ENCODE measurements at places on chromosomes 11 and 22. TPM values are rescaled to one million over a fixed set of nuclear protein-coding genes. Genes with fewer than 3 reads are reported as not detected.

- no peak for DNase-seq
These were observed 34.0 kb downstream of the SLCO2B1 start for GRCh38 chr11:75184757-75185425.

- no peak for DNase-seq
These were observed 5.8 kb upstream of the CELF1 start for GRCh38 chr11:47558695-47559094.

- no peak for DNase-seq
These were observed 8.4 kb upstream of the NAV2 start for GRCh38 chr11:19704213-19704612.

- DNase-seq = no peak
These were observed 196.4 kb downstream of the DBX1 start for GRCh38 chr11:19963697-19964387.

GRCh38 chr22:32327066-32327465 is 30.6 kb upstream of the RFPL3 start:
- peak; percentile 22 for DNase-seq

DNA sequence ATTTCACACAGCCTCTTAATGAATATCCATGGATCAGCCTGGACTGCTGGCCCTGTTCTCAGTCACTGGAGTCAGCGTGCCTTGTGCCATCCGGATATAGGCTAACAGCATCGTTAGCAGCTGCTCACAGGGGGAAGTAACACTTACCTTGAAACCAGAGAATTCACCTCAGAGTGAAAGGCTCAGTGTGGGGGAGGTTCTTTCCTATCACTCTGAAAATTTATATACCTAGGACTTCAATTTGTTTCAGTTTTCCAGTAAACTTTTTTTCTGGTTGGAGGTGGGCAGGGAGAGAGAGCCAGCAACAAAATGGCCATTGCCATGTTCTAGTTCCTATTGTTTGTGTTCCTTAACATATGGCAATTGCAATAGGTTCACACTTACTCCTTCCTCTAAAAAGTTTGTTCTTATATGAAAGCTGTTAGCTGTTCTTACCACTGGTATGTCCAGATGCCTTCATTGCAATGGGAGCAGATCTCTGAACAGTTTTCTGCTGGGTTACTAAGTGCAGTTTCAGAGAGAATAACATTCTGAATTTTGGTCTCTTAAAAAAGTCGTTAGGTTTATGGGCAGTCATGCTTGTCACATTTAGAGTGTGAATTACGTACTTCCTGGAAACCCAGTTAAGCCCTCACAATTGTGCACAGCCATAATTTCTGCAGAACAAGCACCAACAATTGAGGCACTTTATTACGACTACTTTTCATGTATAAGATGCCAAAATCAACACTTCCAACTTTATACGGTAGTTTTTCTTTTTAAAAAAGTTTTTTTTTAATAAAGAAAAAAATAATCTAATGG is 247.6 kb downstream of the CADM1 start:
- DNase-seq = no peak

DNA sequence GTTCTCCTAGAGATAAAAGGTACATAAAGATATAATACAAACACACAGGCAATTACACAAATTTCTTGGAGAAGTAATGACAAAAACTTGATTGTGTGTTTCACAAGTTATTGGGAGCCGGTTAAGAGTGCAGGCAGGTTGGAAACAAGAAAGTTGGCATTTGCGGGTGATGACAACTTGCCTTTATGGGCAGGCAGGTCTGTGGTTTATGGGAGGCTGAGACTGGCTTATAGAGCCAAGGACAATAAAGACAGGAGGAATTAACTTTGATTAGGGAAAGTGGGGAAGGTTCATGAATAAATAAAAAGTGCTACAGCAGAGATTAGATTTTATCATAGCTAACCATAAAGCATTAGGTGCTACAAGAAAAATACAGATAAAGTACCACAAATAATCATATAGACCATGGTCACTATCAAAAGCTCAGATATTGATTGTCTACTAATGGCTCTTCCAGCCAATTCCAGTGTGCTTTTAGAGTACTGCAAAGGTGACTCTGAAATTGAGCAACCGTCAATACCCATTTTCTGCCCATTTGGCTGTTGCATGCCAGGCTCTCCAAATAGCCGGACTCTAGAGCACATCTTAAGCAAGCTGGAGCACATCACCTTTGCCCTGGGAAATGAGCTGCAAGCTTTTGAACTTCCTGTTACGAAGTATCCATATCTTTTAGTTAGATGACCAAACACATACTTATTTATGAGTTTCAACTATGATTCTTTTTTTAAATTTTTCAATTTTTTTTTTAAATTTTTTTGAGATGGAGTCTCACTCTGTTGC is 33.9 kb upstream of the GAB2 start:
- no peak for DNase-seq

DNA sequence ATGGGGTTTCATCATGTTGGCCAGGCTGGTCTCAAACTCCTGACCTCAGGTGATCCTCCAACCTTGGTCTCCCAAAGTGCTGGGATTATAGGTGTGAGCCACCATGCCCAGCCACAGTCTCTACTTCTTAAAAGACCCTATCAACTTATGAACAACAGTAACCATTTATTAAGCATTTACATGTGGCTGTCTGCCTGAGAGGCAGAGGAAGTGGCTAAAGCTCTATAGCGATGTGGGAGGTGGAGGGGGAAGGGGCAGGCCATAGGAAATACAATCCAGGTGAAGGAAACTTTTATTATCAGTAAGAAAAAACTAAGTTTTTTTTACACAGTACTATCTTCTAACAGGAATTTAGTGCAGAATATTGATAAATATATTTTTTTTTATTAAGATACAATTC is 87.8 kb upstream of the PHOX2A start:
- no peak for DNase-seq

- DNase-seq = no peak
These were observed 62.1 kb downstream of the RBFOX2 start for GRCh38 chr22:35966314-35967045.

GRCh38 chr22:29359469-29359868 is 28.9 kb downstream of the AP1B1 start:
- DNase-seq = peak; percentile 57

- no peak for DNase-seq
These were observed 13.7 kb downstream of the COA4 start for GRCh38 chr11:73862986-73863385.

GRCh38 chr22:38834215-38834953 is 9.4 kb downstream of the NPTXR start:
- DNase-seq = peak; percentile 12

GRCh38 chr11:4118107-4118506 is 23.5 kb downstream of the RRM1 start:
- DNase-seq = no peak

GRCh38 chr11:66282468-66283455 is 4.8 kb downstream of the CNIH2 start:
- peak; percentile 100 for DNase-seq

DNA sequence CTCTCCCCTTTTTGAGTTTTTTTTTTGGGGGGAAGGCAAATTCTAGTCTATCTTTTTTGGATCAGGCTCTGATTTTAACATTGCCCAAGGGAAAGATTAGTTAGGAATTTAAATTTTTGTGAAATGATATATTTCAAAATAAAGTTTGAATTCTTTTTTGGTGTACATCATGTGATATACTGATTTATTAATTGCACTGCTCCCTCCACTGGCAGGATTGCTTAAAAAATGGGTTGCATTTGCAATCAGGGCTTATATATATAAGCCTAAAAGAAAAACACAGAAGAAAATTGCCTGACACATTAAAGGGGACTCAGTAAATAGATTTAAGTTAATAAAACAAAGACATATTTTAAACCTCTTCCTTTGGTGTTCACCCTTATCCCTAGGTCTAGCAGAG is 1.2 kb downstream of the DYNC2H1 start:
- DNase-seq = no peak

GRCh38 chr11:77267962-77268361 is 33.5 kb downstream of the GDPD4 start:
- no peak for DNase-seq

- DNase-seq = no peak
These were observed 1.6 kb downstream of the HRAS start for GRCh38 chr11:533586-534395.

- DNase-seq = peak; percentile 70
These were observed 30.9 kb upstream of the CARS1 start for GRCh38 chr11:3087821-3088800.

- DNase-seq = no peak
These were observed 136.4 kb downstream of the CCDC81 start for GRCh38 chr11:86511086-86511551.

- DNase-seq = peak; percentile 8
These were observed 18.8 kb downstream of the IFITM10 start for GRCh38 chr11:1731451-1732059.

- no peak for DNase-seq
These were observed 30.5 kb downstream of the CHKA start for GRCh38 chr11:68090706-68091105.

DNA sequence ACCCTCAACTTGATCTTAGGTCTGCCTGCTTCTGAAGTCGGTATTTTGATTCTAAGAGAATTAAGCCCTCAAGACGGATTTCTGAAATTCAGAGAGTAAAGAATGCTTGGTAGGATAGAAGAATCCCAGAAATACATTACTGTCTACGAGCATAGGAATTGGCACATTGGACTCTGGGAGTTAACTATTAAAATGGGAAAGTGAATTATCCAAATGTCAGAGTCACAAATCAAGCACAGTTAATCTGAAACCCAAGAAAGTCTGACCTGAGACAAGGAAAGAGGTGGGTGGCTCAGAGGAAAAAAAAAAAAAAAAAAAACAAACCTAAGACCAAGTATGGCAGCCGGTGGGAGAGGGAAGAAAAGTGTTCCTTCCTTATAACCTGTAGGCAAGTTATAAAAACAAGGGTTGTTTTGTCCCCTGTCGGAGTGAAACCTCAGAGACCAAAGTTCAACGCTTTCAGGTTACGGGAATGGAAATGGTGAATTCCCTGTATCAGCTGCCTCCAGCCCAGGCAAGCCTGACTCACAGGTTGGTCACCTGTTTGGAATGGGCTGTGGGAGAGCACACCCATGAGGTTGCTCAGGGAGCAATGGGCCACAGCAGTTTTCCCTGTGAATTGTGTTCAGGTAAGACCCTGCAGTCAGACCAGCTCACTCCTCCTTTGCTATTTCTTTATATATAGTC is 139.0 kb downstream of the ETS1 start:
- no peak for DNase-seq

DNA sequence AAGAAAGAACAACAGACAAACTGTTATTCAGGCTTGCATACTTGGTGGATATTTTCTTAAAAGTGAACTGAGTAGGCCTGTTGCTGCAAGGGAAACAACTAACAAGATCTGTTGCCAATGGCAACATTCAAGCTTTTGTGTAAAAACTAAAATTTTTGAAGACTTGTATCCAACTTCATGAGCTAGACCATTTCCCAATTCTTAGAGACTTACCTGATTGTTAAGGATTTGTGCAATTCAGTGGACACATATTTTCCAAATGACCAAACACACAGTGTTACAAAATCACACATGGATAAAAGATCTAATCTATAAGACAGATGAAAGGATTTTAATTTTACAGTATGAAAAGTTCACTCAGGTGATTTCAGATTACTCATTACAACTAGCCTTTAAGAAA is 564.1 kb downstream of the CNTN5 start:
- DNase-seq = no peak

DNA sequence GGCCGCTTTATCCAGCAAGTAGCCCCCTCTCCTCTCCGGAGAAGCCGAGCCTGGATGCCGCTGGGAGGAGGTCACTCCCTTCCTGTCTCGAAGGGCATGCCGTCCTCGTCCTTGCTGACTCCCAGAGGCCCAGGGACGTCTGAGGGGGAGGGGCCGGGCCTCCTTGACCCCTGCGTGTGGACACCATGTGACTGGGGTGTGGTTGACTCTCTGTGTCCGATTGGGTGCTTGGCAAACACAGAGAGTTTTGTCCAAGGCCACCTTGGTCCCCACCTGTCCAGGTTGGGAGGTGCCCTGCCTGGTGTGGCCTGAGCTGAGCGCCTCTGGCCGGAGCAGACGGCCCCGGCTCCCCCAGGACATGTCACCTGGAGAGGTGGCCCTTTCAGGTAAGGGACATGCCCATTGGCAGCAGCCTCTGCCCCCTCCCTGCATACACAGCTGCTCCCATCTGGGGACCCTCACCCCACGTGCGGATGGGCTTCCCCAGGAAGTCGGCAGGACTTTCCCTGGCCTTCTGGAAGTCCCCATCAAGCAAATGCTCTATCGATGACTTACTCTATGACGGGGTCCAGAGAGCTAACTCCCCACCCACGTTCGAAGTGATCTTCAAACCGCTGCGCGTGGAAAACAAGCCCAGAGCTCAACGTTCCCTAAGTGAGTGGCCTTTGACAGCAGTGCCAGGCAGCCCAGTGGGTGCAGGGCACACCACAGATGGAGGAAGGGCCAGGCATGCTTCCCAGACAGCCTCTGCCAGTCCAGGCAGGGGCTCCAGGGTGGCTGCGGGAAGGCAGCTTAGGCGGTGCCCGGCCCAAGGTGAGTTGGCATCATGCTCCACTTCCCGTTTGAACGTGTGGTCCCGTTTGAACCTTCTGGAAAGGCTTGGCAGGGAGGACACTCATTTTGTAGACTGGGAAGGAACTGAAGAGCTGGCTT is at the start of gene SMIM38:
Gene SMIM38, plus strand, starts transcription at position 634 of the 933 bp plus-strand sequence. CDS start 1,912 bp downstream, outside the sequence.
- DNase-seq = no peak

GRCh38 chr22:36368359-36368983 is 19.3 kb downstream of the MYH9 start:
- no peak for DNase-seq

GRCh38 chr22:29798318-29798717 is 31.1 kb downstream of the UQCR10 start:
- no peak for DNase-seq

DNA sequence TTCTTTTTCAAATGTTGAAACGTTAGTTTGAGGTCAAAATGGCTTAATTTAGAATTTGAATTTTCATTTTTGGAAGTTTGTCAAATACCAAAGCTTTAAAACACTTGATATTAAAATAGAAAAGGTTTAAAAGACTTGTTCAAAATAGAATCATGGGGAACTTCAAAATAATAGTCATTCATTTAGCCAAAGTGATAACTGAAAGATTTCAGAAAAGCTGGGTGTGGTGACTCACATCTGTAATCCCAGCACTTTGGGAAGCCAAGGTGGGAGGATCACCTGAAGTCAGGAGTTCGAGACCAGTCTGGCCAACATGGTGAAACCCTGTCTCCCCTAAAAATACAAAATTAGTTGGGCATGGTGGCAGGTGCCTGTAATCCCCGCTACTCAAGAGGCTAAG is 10.9 kb downstream of the GSTP1 start:
- DNase-seq = no peak

- no peak for DNase-seq
These were observed 6.1 kb downstream of the PLEKHA7 start for GRCh38 chr11:17008099-17008498.

LTO1 gene
- 20.7 TPM for total RNA-seq

SYVN1 gene
- 50.2 TPM for total RNA-seq

ACRV1 gene
- not detected for total RNA-seq

OR8A1 gene
- not detected for total RNA-seq

NFAM1 gene
- 5.3 TPM for total RNA-seq

CARNS1 gene
- total RNA-seq = 9.3 TPM

WT1 gene
- total RNA-seq = 0.87 TPM

MMP11 gene
- total RNA-seq = 1.3 TPM

BBOX1 gene
- total RNA-seq = 0.45 TPM

ARHGAP42 gene
- 15.8 TPM for total RNA-seq

PNPLA3 gene
- not detected for total RNA-seq

YPEL1 gene
- total RNA-seq = 9.1 TPM

MUC5AC gene
- not detected for total RNA-seq

MMP8 gene
- 0.60 TPM for total RNA-seq

NF2 gene
- 35.6 TPM for total RNA-seq

KCNQ1 gene
- 6.2 TPM for total RNA-seq
